ENCODE measurements at places on chromosomes 3 and 15. TPM values are rescaled to one million over a fixed set of nuclear protein-coding genes. Genes with fewer than 3 reads are reported as not detected.

GRCh38 chr15:58410353-58410752, 21.4 kb upstream of the LIPC start:
- DNase-seq, result peak; percentile 45

DNA sequence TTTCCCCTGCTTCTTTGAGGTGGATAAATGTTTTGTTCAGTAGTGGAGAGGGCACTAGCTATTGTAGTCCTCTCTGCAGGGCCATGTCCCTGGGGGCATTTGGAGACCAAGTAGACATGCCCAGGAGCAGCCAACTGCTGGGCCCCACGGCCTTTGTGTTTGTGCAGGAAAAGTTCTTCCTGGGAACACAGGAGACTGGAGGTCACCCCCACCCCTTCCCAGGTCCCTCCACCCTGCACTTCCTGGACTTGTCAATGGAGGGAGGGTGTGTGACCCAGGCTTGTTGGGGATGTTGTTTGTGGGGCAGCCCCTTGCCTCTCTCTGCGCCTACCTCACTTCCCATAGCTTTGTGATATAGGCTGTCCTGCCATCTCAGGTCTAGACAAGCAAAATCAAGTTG, 317.0 kb upstream of the LRRFIP2 start:
- no peak for DNase-seq

DNA sequence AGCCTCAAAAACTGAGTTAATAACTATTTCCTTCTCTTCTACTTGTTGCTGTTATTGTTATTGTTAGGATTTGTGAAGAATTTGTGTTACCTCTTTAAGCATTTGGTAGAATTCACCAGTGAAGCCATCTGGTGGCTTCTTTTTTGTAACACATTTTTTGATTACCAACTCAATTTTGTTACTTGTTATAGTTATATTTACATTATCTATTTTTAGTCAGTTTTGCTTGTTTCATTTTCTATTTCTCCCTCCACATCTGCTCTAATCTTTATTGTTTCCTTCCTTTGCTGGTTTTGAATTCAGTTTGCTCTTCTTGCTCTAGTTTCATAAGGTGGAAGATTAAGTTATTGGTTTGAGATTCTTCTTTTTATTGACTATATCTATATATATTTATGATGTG, 3.7 kb upstream of the SLC9C1 start:
- no peak for DNase-seq

- DNase-seq, result no peak
Measured at GRCh38 chr15:72967397-72967796, 84.9 kb upstream of the NEO1 start.

DNA sequence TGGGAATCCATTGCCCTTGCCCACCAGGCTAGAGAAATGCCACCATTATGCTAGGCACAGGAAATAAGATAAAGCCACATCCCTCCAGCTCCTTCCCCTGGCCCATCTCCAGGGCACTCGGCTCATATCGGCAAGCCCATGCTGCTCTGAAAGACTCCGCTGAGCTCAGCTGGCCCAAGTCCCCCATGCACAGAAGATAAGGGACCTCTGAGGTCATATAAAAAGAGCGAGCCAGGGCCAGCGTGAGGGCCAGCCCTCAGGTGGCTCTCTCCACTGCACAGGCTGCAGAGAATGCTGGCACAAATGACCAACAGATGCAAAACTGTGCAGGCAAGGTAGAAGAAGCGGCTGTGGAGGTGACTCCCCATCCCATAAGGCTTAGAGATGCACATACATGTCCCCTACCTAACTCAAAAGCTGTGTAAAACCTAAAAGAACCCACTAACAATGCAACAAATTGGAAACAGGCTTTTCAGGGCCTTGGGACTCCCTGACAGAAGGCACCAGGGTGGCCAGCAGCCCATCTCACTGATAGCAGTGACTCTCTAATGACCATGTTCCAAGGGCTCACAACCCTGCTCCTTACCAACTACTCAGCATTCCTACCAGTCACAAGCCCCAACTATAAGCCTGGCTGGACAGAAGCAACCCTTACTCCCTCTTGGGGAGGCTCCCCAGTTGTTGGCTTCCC, 3.0 kb downstream of the RAB6B start:
- no peak for DNase-seq

- no peak for DNase-seq
Measured at GRCh38 chr3:58751882-58752567, 85.5 kb upstream of the FAM3D start.

DNA sequence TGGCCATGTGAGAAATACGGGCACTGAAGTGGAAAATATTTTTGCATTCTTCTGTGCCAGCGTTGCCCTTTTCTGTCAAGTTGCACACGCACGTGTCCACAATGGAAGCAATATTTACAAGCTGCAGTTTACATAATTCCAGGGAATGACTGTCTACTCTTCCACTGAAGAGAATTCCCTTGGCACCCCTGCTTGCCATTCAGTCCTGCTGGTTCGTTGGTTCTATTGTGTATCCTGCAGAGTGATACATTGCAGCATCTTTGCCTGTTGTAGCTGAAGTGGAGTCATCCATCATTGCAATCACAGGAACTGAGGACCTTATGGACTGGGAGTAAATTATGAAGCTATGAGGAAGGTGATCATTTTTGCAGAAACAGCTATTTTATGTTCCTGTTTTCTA, 759.4 kb downstream of the ROBO2 start:
- DNase-seq, result no peak

DNA sequence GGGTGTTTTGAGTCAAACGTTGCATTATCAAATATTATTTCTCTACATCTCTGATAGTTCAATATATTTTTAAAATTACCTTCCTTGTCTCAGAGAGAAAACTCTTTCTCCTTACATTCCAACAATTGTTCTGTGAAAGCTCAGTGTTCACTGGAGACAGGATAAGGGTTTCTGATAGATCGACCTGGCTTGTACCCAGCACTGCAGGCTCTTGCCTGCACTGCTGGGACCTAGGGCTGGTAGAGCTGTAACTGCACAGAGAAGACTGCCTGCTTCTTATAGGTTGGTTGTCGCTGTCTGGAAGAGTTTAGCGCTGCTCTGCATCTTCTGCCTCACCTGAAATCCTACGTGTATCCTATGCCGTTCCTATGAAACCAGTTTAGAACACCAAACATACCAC, 249.9 kb upstream of the LRTM1 start:
- DNase-seq, result no peak

DNA sequence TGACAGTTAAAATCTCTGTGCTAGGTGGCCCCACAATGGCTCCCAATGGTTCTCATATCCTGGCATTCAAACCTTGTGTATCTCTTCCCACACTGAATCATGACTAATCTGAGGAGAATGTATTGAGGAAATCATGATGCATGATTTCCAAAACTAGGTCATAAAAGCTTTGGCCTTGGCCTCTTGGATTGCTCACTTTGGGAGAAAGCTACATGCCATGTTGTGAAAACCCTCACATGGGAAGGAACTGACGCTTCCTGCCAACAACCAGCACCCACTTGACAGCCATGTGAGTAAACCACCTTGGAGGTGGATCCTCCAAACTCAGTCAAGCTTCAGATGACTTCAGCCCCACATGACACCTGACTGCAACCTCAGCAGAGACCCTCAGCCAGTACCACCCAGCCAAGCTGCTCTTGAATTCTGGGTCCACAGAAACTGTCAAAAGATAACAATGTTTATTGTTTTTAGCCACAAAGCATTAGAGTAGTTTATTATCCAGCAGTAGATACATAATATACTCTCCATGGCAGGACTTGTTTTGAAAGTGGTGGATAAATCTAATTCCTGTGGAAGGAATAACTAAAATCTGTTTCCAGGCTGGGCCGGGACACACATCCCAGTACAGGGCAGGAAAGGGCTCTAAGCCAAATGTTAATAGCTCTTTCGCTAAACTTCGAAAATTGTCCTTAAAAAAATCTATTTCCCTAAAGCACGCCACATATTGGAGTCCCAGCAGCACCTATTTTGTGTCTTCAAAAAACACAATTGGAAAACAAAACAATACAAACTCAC, 1.0 kb upstream of the ZNF620 start:
- DNase-seq, result peak; percentile 97

DNA sequence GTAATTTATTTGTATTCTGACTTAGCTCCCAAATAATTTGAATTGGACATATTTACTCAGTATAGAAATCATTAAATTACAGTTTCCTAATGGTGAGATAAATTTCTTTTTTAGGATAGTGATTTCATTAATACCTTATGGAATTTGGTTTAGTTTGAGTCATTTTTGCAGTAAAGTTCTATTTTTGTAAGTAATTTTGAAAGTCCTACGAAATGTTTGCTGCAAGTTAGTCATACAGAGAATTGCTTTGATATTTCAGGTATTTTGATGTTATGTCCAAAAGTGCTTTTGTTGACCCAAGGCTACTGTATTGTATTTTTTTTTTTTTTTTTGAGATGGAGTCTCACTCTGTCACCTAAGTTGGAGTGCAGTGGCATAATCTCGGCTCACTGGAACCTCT, 41.7 kb downstream of the TCF12 start:
- DNase-seq, result no peak

- no peak for DNase-seq
Measured at GRCh38 chr3:50117120-50117519, 28.4 kb downstream of the RBM5 start.

- no peak for DNase-seq
Measured at GRCh38 chr15:65916041-65916663, 46.9 kb downstream of the RAB11A start.

DNA sequence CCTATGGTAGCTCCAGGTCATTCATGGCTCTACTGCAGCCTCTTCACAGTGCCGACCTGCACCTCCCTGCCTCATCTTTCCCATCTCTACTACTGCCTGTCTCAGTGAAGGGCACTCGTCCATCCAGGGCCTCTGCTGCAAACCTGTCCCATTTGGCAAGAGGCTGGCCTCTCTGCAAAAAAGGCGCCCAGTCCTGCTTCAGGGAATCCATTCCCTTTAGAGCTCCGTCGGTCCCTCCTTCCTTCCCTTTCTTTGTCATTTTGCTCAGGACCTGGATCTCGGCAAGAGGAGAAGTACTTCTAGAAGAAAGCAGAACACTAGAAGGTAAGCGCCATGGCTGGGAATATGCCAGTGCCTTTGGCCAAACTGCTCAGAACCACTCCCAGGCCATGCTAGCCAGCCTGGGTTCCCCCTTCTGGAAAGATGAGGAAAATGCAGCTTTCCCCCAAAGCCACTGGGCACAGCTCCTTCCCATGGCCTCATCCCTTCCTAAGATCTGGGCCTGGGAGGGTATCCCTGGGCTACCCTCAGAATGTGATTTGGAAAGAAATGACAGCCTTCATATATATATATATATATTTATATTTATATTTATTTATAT, 6.4 kb upstream of the ISL2 start:
- DNase-seq, result peak; percentile 67

- no peak for DNase-seq
Measured at GRCh38 chr3:28934126-28934813, 346.6 kb upstream of the RBMS3 start.

GRCh38 chr3:67737906-67738865, 83.8 kb upstream of the SUCLG2 start:
- no peak for DNase-seq

GRCh38 chr3:166351461-166351860, 514.2 kb upstream of the BCHE start:
- peak; percentile 31 for DNase-seq

DNA sequence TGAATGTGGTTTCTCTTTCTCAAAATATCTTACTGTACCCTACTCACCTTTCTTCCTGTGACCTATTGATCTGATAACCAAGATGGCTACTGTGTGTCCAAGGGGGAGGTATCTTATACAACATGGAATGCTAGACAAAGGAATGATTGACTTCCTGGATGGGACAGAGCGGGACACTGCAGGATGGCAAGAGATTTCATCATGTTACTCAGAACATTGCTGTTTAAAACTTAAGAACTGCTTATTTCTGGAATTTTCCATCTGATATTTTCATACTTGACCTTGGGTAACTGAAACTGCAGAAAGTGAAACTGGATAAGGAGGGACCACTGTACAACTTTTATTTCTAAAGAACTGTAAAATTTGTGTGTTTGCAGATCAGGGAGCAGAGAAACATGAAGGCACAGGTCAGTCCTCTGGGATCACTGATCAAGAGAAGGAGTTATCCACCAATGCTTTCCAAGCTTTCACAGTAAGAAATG, 18.5 kb downstream of the CNOT10 start:
- DNase-seq, result no peak

GRCh38 chr3:48130321-48130904, 57.8 kb downstream of the CDC25A start:
- peak; percentile 84 for DNase-seq

DNA sequence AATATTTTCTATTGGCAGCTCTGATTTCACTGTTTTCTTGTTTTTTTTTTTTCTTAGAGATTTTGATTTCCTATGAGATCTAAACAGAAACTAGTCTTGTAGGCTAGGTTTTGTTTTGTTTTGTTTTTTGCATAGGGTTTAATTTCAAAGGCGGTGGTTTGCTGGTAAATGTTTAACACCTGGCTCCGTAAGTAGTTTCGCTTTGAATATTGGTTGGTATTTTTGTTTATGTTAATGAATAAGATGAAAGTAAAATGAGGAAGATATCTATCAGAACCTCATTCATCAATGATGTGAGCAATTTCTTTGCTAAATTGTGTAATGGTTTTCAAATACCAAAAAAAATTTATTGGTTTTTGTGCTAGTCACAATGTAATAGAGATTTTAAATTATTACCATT, 39.7 kb upstream of the TM4SF1 start:
- DNase-seq, result no peak

DNA sequence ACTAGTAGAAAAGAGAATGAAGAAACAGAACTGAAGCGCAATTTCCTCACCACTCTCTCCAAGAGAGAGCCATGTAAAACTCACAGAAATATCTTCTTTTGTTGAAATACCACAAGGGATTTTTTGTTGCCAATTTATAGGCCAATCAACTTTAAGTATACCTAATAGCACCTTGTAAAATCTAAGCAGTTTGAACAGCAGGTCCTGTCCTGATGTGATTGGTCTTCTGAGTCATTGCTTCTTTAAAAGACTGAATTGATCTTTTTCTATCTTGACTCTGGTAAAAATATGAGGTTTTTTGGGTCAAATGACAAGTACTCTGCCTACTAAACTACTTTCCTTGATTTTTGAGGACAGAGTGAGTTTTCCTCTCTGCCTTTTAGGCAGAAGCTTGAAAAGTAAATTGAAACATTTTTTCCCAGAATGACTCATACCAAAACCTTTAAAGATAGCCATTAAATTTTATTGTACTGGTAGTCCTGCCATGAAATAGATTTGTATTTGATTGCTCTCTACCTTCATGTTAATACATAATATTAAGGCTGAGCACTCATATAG, 343.9 kb upstream of the CBLB start:
- DNase-seq, result peak; percentile 44

GRCh38 chr15:77742570-77742969, 109.9 kb upstream of the LINGO1 start:
- DNase-seq, result no peak

DNA sequence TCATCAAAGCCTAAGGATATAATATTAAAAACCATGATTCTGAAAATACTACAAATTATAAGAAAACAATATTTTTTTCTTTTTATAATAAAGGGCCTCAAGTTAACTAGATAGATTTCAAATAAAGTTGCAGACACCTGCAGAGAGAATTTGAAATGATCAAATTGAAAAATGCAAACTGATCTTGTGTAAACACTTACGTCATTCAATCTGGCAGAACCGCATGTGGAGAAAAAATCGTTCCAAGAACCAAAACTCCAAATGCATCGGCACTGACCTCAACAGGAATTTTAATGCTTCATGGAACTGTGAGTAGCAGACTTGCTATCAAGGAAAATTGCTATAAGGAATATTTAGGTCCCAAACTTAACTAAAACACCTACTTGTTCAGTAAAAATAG, 17.2 kb downstream of the CPA3 start:
- DNase-seq, result peak; percentile 50

Gene SMCO1
- total RNA-seq, result 0.05 TPM

Gene FOXB1
- total RNA-seq, result not detected

Gene HIGD2B
- not detected for total RNA-seq

Gene PTX3
- total RNA-seq, result 17.6 TPM

Gene AADACL2
- not detected for total RNA-seq

Gene COPS2
- total RNA-seq, result 43.1 TPM

Gene FBXL22
- not detected for total RNA-seq

Gene FANCD2OS
- not detected for total RNA-seq

Gene CHRFAM7A
- 2.4 TPM for total RNA-seq

Data from M059J (cell line).